ENCODE measurements at places on chromosomes 6 and 20. TPM values are rescaled to one million over a fixed set of nuclear protein-coding genes. Genes with fewer than 3 reads are reported as not detected.

The BHLHE23 gene
- polyA plus RNA-seq: not detected

The PSMB8 gene
- polyA plus RNA-seq: 39.4 TPM

The BTNL2 gene
- not detected for polyA plus RNA-seq

The STMND1 gene
- 4.0 TPM for polyA plus RNA-seq

The GLP1R gene
- polyA plus RNA-seq: 12.7 TPM

The BMP2 gene
- polyA plus RNA-seq: 4.4 TPM

The SLPI gene
- 4.1 TPM for polyA plus RNA-seq

The CCM2L gene
- 6.7 TPM for polyA plus RNA-seq

The FAM83D gene
- 30.7 TPM for polyA plus RNA-seq

The OR2H1 gene
- not detected for polyA plus RNA-seq

The SUMO4 gene
- not detected for polyA plus RNA-seq

The SCRT2 gene
- 0.98 TPM for polyA plus RNA-seq

The ZSCAN26 gene
- 10.5 TPM for polyA plus RNA-seq

The FAM50B gene
- 25.1 TPM for polyA plus RNA-seq

Measured in brain (organoid and tissue), 16 donors.